ENCODE measurements at places on chromosomes 3 and 15.

DNA sequence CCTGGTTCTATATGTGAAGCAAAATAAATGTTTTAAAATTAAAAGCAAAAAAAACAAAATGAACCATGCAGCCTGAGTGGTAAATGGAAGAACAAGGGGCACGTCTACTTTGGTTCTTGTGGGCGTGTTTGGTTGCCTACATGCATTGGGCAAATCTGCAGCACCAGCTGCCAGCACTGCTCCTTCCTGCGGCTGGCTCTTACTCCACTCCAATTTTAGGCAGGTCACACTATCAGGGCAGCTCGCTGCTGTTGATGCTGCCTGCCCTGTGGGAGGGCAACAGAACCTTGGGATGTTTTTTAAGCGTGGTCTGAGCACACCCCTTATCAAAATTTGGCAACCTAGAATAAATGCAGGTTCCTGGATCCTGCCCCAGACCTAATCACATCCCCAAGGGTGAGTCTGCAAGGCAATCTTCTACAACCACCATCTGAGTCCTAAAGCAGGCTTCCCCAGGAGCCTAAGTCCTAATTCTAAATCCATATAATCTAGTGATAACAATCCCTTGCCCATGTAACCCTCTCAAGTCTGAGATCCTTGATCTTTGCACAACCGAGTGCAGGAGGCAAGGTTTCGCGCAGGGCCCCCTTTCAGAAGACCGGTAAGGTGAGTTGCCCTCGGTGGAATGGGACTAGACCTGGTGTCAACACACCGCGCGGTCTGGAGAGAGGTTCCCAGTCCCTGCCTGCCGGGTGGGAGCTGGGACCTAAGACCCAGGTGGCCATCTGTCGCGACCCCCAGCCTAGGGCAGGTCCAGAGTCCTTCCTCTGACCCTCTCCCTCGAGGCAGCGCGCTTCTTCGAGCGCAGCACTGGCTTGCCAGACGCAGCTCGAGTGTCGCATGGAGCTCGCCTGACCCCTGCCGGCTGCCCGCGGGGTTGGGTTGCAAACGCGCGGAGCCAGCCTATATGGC is 15.9 kb downstream of the IVD start:
- peak; percentile 66 for DNase-seq

- DNase-seq = peak; percentile 26
These were observed 720 bp upstream of the TNIK start for GRCh38 chr3:171460725-171461524.

DNA sequence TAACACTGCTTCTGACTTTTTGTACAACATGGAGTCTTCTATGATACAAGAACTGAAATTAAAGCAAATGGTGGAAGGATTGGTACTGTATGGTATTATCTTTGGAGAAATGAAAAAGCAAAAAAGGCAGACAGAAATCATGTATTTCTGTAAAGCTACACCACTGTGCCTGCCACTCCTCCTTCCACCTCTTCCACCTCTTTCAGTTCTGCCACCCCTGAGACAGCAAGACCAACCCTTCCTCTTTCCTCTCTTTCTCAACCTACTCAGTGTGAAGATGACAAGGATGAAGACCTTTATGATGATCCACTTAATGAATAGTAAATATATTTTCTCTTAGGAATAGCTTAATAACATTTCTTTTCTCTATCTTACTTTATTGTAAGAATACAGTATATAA is 57.0 kb downstream of the CD200 start:
- DNase-seq = no peak

DNA sequence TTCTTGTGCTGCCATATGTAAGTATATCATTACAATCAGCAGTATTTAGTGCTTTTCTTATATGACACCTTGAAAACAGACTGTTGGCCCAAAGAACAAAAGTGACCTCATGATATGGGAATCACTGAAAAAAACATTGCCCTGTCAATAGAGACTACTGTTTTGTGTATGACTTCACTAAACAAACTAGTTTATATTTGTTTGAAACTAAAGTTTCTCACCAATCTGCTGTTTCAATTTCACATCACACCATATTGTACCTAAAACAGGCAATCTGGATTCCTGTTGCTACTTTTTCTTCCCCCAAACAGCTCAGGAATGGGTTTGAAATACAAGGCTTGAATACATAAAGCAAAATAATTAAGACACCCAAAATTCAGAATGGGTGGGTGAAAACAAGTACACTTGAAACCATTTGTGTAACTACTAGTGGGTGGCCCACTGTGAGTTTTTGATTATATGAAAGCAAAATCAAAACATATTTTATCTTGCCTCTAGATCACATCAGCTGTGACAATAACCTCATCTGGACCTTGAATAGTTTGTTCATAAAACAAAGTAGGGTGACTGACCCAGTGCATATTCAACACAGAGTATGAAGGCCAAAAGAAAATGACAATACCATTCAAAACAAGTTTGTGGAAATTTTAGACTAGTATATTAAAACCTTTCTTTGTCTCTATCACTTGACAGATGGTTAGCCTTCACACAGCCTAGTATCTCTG is 5.9 kb downstream of the ZBTB20 start:
- DNase-seq = no peak

DNA sequence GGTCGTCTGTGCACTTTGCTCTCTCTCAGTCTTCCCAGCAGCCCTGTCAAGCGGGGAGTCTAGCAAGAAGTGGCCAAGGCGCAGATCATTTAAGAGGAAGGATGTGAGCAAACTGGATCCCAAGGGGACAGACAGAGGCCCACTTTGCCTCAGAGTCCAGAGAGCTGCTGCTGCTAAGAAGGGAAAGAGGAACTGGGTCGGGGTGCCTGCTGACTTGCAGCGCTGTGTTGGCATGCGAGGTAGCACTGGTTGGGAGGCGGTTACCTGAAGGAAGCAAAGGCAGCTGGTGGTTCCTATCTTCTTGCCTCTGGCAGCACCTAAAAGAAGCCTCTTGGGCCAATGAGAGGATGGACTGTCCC is 28.1 kb downstream of the SMAD3 start:
- no peak for DNase-seq

GRCh38 chr15:27414168-27414870 is 443.3 kb downstream of the GABRG3 start:
- DNase-seq = no peak

DNA sequence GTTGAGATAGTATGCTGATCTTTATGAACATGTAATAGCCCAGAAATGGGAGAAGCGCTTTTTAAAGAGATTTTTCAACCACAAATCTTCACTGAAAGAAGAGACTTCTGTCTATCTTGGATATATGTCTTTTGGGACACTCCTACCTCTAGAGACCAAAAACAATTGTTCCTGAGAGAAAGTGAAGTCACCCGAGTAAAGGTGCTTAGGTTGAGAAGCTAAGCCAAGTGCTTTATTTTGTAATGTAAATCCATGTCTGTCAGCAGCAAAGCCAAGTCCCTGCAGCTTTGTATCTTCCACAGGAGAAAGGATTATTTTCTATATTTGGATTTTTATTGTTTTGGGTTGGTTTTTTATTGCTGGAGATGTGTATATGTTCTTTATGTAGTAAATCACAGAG is 32.1 kb upstream of the B3GALNT1 start:
- no peak for DNase-seq

GRCh38 chr15:40930430-40931299 is 1.5 kb downstream of the DLL4 start:
- no peak for DNase-seq

- DNase-seq = no peak
These were observed 591.5 kb upstream of the CFAP20DC start for GRCh38 chr3:59641169-59641899.

- DNase-seq = no peak
These were observed 243.8 kb downstream of the KCNH8 start for GRCh38 chr3:19392150-19392549.

GRCh38 chr15:51349156-51349844 is 7.8 kb downstream of the GLDN start:
- DNase-seq = no peak

DNA sequence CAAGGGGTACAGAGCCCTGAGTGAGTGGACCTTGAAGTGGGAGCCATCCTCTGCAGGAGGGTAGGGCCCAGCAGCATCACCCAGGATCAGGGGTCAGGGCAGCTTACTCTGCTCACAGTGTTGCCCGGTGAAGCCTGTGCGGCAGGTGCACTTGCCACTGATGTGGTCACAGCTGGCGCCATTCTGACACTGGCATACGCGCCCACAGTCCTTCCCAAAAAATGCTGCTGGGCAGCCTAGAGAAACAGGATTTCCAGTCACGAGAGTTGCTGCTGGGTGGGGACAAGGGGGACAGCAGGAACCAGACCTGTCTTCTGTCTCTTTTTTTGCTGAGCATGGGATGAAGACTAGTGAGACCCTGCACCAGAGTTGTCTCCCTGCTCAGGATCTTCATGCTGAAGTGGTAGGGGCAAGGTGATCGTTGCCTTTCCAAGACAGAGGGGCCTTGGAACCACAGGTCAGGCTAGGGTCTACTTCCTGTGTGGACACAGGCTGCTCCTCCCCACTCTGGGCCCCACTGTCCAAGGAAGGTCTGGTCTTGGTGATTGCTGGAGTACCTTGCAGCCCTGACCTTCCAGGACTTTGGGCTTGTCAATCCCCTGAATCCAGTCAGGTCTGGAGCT is 46.9 kb downstream of the RAB11A start:
- DNase-seq = no peak

DNA sequence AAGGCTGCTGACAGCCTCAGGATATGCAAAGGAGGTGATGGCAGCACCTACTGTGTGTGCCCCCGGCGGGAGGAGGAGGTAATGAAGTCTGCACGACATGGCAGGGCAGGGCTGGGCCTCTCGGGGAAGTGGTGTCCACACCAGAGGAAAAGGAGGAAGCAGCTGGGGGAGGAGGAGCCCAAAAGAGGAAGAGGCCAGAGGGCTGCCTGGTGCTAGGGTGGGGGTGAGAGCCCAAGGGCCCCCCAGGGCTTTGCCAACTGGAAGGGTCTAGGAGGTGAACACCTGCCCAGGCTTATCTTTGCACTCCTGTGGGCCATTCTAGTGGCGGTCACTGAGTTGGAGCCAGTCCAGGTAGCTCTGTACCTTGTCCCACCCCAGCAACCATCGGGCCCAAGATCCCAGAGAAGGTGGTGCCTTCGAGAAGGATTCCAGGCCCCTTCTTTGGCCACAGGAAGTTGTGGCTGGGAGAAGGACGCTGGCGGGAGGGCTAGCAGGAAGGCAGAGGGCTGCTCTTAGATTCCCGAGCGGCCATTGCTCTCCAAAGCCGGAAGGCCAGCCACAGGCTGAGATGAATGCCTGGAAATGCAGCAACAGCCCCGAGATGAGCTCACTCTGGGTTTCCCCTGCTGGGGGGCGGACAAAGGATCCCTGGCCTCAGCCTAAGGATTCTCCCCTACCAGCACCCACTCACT is 7.0 kb downstream of the GNAI2 start:
- DNase-seq = peak; percentile 31

- DNase-seq = no peak
These were observed 418.1 kb downstream of the OCA2 start for GRCh38 chr15:27681038-27681437.

GRCh38 chr3:4531478-4532025 is 38.4 kb downstream of the ITPR1 start:
- no peak for DNase-seq

GRCh38 chr3:48190911-48191310 is 2.7 kb upstream of the CDC25A start:
- no peak for DNase-seq

GRCh38 chr3:159839561-159840379 is 148.9 kb upstream of the IL12A start:
- no peak for DNase-seq

GRCh38 chr15:95162069-95162468 is 930.7 kb downstream of the MCTP2 start:
- no peak for DNase-seq

DNA sequence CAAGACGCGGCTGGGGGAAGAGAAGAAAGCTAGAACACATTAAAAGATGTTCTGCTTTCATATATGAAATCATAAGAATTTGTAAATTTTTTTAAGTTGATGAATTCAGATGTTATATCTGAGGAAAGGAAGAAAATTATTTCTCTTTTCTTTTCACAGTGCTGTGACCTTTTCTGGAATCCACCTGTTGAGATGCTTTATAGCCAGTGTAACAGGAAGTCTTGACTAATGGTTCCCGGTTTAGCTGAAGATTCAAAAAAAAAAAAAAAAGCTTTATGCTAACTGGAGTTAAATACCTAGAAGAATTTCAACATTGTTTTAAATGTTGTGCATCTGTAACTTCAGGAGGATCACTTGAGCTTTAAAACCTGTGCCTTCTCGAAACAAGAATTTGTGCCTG is 9.9 kb downstream of the GTPBP8 start:
- DNase-seq = no peak

GRCh38 chr3:23920151-23920655 is 3.3 kb downstream of the RPL15 start:
- DNase-seq = no peak

DNA sequence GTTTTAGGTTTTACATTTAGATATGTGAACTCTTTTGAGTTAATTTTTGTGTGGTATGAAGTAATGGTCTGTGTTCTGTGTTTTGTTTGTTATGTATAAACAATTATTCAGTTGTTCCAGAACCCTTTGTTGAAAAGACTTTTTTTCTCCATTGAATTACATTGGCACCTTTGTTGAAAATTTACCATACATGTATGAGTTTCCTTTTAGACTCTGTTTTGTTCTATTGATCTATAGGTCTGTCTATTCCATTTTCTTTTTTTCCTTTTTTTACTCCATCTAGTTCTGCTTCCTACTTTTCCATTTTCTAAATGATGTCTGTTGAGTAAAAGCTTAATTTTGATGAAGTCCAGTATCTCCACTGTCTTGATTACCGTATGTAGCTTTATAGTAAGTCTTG is 31.4 kb downstream of the ARIH2 start:
- no peak for DNase-seq

GRCh38 chr3:171339598-171339997 is 120.6 kb downstream of the TNIK start:
- no peak for DNase-seq

GRCh38 chr3:174358252-174358651 is 500.9 kb upstream of the NAALADL2 start:
- DNase-seq = no peak

- DNase-seq = peak; percentile 3
These were observed 47.0 kb upstream of the SELENOK start for GRCh38 chr3:53938645-53939044.

- no peak for DNase-seq
These were observed at the start of gene PCOLCE2 for GRCh38 chr3:142888481-142889211. PCOLCE2 (minus strand) TSS chr3:142889083; CDS start chr3:142888896, 187 bp downstream.

- peak; percentile 41 for DNase-seq
These were observed 140.2 kb downstream of the ITPR1 start for GRCh38 chr3:4633078-4634004.

DNA sequence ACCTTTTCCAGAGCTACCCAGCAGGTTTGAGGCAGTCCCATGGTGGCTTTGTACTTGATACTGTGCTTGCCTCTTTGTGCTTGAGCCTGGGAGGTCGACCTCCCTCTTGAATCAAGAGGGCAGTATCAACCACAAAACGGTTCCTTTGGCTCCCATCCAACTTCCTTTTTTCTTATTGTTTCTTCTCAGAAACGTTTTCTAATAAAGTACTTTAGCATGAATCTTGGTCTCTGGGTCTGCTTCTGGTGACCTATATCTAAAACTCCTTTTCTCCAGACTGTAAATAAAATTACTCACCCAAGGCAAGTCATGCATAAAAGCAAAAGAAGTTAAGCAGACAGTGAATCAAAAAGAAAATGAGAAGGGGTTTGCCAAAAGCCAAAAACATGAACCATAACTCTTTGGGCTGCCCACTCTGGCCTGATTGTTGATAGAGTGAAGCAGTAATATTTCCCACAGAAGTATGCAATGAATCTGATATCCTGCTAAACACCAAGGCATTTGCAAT is 112.2 kb upstream of the SLC4A7 start:
- DNase-seq = no peak
